ENCODE measurements at places on chromosomes 4 and X.

DNA sequence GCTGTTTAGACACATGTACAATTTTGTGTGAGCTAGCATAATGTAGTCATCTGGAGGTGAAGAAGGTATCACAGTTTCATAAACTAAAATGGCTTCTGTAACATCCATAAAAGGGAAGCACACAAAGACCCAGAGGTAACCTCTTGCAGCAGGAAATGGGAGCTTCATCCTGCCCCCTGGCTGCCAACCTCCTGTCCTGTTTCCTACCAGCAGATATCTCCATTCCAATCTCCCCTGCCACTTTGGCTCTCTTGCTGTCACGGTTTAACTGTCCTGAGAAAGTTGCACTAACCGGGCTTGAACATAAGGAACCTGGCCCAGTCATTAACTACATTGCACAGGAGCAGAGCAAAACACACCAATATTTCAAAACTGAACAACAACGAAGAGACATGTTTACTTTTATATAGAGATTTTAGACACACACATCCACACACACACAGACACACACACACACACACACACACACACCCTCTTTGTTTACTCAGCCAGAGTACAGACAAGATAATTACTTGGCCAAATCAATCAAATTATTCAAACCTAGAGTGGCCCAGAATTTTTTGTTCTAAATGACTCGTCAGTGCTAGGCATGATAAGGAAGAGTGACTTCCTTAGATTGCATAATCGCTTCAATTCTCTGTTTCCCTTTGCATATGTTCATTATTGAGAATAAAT, 24.2 kb downstream of the MID2 start:
- DNase-seq, result peak; percentile 40

- no peak for DNase-seq
Observed at GRCh38 chrX:113157496-113157895, 316.9 kb upstream of the AMOT start.

DNA sequence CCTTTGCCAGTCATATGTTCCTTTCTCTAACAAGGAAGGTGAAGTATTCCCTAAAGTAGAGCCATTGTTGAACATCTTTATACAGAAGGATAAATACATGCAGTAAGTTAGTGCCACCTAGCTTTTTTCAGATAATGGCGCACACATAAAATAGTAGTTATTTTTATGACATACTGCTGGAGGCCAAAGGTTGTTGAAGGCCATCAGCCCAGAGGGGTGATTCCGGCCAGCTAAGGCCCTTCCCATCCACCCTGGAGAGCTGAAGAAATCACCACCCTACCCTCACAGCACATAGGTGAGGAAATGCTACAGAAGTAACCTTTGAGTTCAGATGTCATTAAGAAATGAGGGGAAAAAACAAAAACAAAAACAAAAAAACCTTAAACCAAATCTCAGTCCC, 102.2 kb upstream of the MAP3K15 start:
- no peak for DNase-seq

- DNase-seq, result no peak
Observed at GRCh38 chr4:5870701-5871100, 22.2 kb downstream of the CRMP1 start.

DNA sequence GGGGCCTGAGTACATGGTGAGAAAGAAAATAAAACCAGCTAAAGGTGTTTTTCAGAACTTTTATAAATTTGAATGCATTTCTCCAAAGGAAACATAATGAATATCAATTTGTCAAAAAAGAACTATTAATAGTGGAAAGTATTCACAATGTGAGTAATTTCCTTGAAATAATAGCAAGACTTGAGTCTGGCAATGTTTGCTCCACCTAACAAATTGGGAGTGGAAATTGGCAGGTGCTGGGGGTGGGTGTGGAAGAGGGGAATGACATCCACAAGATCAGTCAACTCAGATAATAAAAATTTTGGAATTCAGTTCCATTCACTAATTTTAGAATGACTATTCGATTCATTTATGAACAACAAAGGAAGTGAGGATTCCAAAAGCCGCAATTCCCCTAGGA, 884.8 kb upstream of the SLIT2 start:
- no peak for DNase-seq

GRCh38 chrX:55206162-55206941, 13.8 kb upstream of the PAGE5 start:
- DNase-seq, result no peak
